ENCODE measurements at places on chromosomes 3 and 15.
A peak's percentile ranks its signal among the peaks of the same experiment; 100 is the strongest.

GRCh38 chr3:146159616-146160320, 1.2 kb downstream of the PLOD2 start:
- DNase-seq: no peak

GRCh38 chr3:132210476-132211346, 106.5 kb upstream of the ACP3 start:
- DNase-seq: peak; percentile 3

GRCh38 chr3:90253131-90253530, 1145.7 kb downstream of the EPHA3 start:
- DNase-seq: no peak

GRCh38 chr15:23372284-23372683, 17.7 kb downstream of the GOLGA8S start:
- DNase-seq: no peak

GRCh38 chr3:39972508-39972907, 163.1 kb downstream of the MYRIP start:
- DNase-seq: peak; percentile 54

DNA sequence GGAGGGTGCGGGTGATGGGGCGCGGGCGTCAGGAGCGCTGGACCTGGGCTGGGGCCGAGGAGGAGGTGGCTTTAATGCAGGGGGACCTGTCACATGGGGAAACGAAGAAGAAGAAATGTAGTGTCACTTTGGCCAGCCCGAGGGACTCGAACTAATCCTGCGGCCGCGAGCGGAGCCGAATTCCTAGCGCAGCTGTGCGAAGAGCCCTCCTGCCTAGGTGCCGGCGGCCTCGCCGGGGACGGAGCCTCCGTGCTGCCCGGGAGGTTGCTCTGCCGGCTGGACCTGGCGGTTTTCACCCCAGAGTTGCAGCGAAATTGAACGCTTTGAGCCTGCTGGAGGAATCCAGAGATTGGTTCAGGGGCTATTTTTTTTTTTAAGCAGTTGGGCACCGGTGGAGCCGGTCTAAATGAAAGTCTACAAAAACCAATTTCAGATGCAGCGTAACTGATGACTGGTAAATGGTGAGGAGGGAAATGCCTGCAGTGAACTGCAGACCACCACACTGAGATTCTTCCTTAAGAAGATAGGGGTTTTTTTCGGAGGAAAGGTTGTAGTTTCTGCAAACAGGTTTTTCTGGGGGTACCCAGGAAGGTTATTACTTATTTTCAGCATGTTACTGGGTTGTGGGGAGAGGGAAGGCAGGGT, 662 bp downstream of the TMEM108 start:
- DNase-seq: peak; percentile 61
